CD4-positive, alpha-beta T cell treated with Interleukin-2 at 100 ng/mL for 4 hours (primary cell): ENCODE measurements at places on chromosomes 16 and 17.

GRCh38 chr17:65228734-65229620 is 91.8 kb downstream of the RGS9 start:
- peak; percentile 66 for DNase-seq

DNA sequence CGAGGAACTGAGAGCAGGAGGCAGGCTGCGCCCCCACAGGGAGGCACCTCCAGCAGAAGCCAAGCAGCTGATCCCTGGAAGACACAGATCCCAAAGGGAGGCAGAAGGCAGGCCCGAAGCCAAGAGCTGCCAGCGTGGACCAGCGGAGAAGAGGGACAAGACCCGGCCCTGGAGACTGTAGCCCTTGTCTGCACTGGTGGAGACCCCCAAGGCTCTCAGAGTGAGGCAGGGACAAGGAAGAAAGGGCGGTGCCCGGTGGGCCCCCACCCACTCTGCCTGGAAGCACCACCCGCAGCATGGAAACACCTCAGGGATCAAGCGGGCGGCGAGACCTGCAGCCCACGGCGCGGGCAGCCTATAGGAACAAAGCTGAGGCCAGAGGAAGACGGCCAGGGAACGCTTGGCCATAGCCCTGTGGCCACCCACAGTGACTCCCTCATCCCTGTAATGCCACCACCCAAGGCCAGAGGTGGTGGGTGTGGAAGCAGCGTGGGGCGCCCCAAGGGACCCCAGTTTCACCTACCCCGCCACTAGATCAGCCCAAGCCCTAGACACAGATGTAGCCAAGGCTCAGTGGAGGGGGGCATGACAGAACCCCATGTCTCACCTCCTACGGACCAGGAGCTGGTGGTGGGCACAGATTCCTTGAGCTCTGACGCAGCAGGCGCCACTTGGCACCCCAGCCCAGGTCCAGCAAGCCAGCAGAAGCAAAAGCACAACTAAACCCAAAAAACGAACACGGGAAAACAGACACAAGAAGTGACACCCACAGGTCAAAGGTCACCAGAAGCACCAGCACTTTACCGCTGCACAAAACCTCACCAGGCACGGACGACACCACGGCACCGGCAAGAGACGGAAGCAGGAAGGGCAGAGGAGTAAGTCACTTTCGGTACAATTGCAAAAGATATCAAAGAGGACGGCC is 2.9 kb upstream of the SIRT7 start:
- DNase-seq: no peak

GRCh38 chr17:20955427-20956323 is 87.1 kb downstream of the USP22 start:
- DNase-seq: no peak

DNA sequence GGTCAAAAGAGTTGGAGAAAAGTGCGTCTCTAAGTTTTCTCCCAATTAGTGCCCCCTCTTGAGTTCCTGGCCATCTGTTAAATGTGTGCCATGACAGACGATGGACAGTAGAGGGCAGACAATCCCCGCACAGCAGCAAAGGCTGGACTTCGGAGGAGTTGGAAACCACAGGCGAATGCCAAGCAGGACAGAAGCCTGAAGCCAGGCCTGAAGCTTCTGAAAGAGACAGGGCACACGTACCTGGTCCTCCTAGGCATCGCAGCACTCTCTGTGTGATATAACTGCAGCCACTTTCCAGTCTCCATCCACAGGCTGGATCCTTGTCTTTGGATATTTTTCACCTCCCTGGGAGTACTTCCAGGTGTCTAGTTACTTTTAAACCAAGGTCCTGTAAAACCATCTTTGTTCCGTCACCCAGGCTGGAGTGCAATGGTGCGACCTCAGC is 14.5 kb downstream of the C17orf100 start:
- peak; percentile 51 for DNase-seq

DNA sequence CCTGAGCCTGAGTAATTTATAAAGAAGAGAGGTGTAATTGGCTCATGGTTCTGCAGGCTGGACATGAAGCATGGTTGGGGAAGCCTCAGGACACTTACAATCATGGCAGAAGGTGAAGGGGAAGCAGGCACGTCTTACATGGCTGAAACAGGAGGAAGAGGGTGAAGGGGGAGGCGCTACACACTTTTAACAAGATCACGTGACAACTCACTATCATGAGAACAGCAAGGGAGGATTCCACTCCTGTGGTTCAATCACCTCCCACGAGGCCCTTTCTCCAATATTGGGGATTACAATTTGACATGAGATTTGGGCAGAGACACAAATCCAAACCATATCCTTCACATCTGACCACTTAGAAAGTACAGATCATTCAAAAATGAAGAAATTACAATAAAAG is 110.6 kb upstream of the SHISA6 start:
- DNase-seq: no peak

GRCh38 chr16:19507867-19508266 is 14.0 kb downstream of the GDE1 start:
- no peak for DNase-seq

- DNase-seq: no peak
Observed at GRCh38 chr17:40407460-40407859, 10.2 kb downstream of the TOP2A start.

DNA sequence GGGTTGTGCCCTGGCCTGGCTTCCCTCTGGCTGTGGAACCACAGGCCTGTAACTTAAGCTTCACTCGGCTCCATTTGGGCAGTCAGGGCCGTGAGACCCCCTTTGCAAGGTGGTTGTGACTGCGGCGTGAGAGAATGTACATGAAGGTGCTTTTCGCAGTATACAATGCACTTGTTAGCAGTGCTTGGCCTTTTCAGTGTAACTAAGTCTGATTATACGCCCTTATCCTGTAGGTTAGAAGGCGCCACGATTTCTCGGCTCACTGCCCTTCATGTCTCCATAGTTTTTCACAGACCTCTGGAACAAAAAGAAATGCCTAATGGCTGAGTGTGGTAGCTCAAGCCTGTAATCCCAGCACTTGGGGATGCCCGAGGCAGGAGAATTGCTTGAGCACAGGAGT is 13.3 kb downstream of the SAP30BP start:
- no peak for DNase-seq

DNA sequence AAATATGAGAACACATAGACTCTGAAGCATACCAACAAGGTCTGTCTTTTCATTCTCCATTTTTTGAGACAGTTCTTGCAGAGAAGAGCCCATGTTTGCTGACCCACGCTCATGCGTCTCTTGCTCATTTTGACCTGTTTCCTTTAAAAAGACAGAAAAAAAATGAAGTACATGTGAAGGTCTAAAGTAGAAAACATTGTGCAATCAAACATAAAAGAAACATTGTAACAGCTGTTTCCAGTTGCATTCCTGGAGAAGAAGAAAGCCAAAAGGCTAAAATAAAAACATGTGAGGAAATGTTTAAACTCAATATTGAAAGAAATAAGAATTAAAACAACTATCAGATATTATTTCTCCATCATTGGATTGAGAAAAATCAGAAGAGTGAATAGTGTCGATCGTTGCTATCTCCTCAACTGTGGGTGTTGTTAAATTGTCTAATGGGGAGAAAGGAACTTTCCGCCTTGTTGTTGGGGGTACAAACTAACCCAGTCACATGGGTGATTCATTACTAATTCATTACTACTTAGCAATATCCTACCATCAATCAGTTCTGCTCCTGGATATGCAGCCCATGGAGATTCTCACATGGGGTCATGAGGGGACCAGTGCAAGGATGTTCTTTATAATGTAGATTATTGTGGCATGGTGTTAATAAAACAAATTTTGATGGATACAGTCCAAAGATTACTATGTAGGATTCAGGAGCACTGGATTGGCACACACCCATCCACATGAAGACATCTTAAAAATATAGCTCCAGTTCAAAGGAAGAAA is 9.5 kb downstream of the ABCA9 start:
- DNase-seq: no peak

DNA sequence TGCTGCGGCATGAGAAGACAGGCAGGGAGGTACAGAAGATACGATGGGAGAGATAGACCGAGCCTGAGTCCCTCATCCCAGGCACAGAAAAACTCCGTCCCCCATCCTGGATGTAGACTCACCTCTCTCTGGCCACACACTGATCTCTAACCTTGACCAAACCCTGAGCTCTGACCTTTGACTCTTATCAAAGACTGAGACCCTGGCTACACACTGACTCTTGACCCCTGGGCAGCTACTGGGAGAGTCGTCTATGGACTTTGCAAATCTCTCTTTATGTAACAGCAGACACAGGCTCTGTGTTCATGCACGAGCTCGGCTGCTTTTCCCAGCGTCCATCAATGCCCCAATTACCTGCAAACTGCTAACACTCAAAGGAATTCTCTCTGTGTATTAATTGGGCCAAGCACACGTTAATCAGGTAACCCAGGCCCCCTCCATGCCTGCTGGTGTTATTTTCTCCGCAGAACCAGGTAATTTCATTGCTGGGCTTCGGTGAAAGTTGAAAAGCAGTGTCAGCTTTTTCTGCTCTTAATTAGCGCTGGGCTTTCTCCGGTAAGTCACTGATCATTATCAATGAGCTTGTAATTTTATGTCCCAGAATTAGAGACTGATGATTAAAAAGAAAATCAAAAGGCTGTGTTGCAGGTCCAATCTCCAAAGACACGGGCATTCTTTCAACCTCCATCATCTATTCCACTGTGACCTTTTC is 179.4 kb upstream of the NLRP1 start:
- no peak for DNase-seq

DNA sequence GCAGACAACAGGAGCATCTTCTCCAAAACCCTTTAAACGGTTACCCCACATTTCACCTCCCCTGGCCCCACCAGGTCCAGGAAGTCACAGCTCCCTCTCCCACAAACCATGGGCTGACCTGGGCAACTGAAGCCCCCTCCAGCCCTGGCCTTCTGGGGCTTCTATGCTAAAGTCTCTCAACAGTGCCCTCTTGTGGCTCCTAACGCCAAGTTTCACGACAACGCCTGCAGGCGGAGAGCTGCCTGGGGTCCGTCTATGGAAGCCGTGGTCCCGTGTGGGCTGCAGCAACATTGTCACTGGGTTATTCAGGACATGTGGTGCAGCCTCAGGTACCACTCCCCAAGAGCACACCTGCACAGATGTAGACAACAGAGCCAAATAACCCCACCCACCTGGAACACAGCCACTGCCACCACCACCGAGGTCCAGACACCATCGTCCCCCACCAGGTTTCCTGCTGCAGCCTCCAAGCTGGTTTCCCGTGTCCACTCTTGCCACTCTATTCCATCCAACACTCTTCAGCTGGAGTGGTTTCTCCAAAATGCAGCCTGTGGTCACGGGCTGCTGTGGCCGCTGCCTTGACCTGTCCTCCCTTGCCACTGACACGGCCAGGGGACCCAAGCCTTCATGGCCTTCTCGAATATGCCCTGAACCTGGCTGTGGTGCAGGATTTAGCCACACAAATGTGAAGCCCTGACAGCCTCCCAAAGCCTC is 19.1 kb downstream of the C16orf95 start:
- DNase-seq: peak; percentile 33

- DNase-seq: no peak
Observed at GRCh38 chr17:382644-383533, 30.3 kb upstream of the RPH3AL start.

DNA sequence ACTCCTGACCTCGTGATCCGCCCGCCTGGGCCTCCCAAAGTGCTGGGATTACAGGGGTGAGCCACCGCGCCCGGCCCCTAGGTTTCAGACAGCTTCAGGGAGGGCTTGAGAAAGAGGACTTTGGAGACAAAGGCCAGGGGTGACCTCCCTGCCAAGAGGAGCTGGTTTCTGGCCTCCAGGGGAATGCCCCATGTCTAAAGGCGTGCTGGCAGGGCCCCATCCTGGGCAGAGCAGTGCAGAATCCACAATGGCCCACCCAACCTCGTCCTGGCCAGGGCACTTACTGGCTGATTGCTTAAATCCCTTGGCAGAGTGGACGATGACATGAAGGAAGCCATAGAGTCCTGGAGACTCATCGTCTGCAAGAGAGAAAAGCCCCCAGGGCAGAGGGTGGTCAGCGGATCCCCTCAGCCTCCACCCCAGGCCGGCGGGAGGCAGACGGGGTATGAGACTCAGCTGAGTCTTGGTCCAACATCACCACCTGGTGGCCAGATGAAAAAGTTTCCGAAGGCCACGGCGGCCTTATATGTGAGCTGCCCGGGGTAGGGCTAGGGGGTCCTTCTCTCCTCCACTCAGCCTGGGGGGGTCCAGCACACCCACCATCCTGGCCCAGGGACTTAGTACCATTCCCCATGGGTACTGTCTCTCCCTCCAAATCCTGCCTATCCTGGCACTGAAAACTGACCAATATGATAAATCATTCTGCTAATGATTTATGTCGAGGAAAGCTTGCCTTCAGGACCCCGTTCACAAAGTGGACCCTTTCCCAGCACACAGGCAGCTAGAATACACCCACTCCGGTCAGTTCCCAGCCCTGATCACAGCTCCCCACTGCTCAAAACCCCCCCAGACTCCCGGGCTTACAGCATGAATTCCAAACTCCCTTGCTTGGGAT is 59.1 kb downstream of the TIMM22 start:
- DNase-seq: peak; percentile 37

DNA sequence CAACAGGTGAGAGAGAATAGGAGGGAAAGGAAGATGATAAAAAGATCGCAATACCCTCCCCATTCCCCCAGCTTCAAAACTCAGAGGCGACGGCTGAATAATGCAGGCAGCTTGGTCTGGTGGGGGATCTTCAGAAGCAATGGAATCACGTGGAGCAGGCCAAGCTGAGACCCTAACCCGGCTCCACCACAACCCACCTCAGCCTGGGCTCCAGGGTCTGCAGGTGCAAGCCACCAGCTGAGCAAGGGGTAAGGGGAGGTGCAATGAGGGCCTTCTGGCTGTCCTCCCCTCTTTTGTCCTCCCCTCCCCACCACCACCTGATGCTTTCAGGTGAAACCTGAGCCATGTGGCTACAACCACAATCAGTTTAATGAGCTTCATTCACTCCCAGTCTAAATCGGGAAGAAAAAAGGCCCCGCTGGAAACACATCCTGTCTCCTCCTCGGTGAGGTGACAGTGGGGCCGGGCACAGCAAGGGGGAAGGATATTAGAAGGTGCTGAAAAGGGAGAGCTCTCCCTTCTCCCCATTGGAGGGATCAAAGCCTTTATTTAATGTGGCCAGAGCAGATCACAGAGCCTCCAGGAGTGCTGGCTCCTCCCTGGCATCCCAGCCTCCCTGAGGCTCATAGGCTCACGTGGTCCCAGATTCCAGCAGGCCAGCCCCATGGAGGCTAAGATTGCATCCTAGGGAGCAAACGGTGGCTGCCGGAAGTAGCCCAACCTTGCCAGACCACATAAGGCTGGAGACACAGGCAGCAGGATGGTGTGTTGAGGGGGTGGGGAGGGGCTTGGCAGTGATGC is 261.0 kb downstream of the SOX9 start:
- DNase-seq: no peak

DNA sequence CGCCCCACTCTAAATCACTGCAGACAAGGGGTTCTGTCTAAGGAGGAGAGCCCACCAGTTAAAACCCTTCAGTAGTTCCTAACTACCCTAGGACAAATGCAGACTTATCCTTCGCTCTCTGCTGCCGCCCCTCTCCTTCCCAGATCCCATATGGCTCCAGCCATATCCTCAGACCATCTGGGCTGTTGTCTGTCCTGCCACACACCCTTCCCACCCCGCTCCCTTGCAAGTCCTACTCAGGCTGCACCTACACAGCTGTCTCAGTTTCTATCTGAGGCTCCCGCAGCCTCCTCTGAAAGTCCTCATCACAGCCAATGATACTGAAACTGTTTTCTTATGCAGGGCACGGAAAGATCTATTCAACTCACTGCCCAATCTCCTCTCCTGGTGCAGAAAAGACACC is 720 bp upstream of the BCKDK start:
- no peak for DNase-seq
